ENCODE measurements at places on chromosomes 2 and 18.
A peak's percentile ranks its signal among the peaks of the same experiment; 100 is the strongest.

GRCh38 chr2:230713331-230714135 lies 891 bp downstream of the CAB39 start:
- peak; percentile 42 for DNase-seq

DNA sequence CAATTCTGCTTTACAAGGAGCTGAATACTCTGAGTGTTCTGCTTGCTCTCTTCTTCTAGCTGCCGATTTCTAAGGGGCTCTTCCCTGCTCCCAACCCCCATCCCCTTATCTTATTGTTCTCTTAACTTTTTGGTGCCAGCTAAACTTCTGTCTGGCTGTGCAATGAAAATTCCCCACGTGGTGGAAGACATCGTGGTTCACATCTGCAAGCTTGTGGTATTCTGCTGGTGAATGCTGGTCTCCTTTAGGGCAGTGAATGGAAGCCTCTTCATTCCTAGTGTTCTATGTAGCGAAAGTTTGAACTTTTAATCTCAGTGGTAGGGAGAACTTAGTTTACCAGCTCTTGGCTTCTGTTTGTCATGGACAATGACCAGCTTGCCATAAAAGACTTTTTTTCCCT lies 406.0 kb upstream of the ZEB2 start:
- DNase-seq, result no peak

- peak; percentile 58 for DNase-seq
Measured at GRCh38 chr2:227163998-227164762, at the start of the genes COL4A3 and COL4A4. COL4A3 (plus strand) TSS chr2:227164624; CDS start chr2:227164727, 103 bp downstream. COL4A4 (minus strand) TSS chr2:227164205; CDS start chr2:227147483, 16,722 bp downstream.

- no peak for DNase-seq
Measured at GRCh38 chr2:194203898-194204297, 1453.1 kb upstream of the SLC39A10 start.

DNA sequence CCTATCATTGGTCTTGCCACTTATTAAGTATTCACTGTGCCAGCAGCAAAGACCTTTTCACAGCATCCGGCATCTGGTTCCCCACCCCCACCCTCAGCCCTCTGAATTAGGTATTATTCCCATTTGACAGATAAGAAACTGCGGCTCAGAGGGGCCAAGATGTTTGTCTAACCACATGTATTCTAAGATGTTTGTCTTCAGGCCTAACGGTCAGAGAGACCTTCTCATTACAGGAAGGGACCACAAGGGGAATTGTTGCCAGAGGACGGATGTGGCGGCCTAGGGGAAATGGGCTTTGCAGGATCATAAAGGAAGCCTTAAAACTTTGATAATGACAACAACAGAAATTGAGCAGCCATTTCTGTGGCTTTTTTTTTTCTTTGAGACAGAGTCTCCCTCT lies 16.6 kb downstream of the NPPC start:
- no peak for DNase-seq

DNA sequence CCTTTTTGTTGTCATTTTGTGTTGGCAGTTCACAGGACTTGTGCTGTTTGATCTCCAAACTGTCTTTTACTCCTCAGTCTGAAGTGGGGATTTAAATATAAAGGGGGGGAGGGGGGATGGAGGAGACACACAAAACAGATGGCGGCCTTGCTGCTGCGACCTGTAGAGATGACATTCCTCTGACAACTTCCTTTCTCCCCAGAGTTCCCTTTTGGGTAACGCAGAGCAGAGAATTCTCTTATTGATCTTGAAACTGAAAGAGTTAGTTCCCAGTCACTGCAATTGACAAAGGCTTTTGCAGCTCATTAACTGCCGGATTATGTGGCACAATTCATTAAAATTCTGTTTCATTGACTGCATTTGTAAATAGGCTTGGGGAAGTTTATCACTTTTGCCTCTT lies 279.3 kb downstream of the TSN start:
- DNase-seq, result no peak

DNA sequence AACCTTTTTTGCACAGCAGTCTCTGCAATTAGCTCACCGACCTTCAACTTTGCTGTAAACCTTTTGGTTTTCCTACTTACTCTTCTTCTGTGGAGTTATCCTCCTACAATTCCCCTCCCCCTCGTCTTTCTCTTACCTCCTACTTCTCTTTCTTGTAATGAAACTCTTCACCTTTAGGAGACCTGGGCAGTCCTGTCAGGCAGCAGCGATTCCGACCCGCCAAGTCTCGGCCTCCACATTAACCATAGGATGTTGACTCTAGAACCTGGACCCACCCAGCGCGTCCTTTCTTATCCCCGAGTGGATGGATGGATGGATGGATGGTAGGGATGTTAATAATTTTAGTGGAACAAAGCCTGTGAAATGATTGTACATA lies 8.3 kb downstream of the TBR1 start:
- no peak for DNase-seq

DNA sequence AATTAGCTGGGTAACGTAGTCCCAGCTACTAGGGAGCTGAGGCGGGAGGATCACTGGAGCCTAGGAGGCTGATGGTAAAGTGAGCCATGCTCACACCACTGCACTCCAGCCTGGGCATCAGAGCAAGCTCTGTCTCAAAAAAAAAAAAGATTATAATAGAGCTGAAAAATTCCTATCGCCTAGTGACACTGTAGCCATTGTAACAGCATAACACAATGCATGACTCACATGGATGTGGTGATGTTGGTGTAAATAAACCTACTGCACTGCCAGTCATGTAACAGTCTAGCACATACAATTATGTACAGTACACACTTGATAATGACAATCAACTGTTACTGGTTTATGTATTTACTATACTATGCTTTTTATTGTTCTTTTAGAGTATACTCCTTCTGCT lies 39.6 kb downstream of the MGAT4A start:
- no peak for DNase-seq

All from ovary (tissue), 10 donors.